Activated T-cell treated with anti-CD3 and anti-CD28 coated beads, Interleukin-2, amount 50 U/mL, for 48 hours (primary cell): ENCODE measurements at places on chromosomes 2 and 18.

GRCh38 chr2:199984159-199984558, 28.8 kb downstream of the MAIP1 start:
- no peak for DNase-seq

GRCh38 chr2:129014432-129014831, 695.8 kb upstream of the HS6ST1 start:
- no peak for DNase-seq

DNA sequence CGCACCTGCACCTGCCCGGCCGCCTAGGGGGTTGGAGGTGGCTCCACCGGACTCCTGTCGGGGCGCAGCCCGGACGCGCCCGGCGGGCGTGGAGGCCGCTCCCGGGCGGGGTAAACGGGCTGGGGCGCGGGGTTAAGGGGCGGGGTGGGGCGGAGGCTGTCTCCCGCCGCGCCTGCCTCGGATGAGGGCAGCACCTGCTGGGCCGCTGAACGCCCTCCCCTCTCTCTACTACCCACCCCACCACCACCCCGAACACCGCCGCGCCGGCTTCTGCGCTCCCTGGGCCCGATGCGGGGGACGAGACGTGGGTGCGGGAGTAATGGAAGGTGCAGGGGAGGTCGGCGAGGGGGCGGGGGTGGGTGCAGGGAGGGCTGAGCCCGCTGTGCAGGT, 224.8 kb upstream of the ID2 start:
- peak; percentile 58 for DNase-seq

- DNase-seq, result no peak
These were observed 266.9 kb downstream of the GBX2 start for GRCh38 chr2:235901243-235901642.

DNA sequence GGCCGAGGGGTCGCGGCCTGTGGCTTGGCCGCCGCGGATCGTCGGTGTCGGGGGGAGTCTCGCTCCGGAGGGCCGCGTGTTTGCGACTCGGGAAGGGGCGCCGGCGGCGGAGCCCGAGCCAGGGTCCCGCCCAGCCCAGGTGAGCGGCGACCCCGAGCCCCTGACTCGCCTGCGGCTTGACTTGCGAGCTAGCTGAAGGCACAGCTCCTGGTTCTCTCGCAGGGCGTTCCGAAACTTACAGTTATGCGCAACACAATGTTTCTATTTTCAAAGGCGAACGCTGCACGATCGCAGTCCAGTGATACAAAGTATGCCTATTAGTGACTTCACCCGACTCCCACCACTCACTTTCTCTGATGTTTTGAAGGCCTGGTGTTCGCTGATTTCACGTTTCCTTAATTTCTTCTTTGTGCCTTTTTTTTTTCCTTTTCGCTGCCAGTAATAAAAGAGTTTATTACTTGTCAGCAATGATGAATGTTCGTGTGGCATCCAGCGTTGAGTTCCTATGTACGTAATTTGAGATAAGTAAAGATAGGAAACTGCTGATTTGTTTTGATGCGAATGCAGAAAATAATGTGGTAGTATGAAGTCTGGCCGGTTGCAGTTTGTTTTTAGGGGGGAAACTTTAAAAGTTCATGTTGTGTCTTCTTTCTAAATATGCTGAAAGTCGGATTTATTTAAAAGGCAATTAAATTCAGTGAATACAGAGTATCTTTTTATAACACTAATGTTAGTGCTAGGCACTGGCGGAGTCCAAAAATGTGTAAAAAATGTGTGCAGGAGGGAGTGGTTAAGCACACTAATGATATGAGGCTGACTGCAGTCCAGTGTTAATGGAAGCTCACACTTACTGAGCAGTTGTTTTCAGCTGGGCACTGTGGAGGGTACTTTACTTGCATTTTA, 706 bp downstream of the UBXN2A start:
- DNase-seq, result no peak

DNA sequence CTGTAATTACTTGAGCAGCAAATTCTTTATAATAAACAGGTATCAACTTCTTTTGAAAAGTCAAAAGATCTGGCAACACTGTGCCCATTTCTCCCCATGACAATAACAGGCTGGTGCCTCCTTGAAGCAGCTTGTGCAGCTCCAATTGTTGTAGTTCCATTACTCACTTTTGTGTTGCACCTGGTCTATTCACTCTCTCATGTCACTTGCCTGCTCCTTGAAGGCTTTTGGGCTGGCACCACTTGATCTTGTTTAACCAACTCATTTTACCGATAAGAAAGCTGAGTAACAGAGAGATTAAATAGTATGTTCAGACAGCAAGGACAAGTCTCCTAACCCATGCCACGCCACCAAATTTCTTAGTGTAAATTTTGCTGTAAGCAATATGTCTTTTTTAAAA, 314.5 kb downstream of the OSR1 start:
- DNase-seq, result no peak

GRCh38 chr18:79982736-79983135, 5.6 kb downstream of the TXNL4A start:
- no peak for DNase-seq

DNA sequence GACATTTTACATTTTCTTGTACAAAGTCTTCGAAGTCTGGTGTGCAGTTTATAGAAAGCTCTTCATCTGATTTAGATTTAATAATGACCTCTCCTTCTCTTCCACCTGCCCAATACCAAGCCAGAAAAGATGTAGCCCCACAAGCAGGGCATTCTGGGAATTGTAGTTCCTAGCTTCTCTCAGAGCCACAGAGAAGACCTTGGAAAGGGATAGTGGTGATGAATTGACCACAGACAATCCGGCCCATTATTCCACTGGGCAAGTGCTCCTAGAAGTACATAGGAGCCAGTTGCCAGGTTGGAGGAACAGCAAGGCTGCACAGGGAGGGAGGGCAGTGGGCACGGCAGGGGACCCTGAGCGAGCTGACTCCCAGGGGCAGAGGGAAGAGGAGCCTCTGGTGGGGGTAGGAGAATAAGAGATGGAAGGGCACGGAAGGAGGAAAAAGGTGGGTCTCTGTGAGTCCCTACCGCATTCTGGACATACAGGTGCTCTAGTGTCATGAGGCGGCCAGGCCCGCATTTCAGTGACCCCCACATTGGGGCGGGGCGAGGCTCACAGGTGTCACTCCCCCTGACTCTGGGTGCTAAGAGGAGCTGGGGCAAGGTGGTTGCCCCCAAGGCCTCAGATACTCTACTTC, 152.5 kb upstream of the HAAO start:
- no peak for DNase-seq

- DNase-seq, result no peak
These were observed 28.5 kb upstream of the LAMA1 start for GRCh38 chr18:7146067-7146466.

DNA sequence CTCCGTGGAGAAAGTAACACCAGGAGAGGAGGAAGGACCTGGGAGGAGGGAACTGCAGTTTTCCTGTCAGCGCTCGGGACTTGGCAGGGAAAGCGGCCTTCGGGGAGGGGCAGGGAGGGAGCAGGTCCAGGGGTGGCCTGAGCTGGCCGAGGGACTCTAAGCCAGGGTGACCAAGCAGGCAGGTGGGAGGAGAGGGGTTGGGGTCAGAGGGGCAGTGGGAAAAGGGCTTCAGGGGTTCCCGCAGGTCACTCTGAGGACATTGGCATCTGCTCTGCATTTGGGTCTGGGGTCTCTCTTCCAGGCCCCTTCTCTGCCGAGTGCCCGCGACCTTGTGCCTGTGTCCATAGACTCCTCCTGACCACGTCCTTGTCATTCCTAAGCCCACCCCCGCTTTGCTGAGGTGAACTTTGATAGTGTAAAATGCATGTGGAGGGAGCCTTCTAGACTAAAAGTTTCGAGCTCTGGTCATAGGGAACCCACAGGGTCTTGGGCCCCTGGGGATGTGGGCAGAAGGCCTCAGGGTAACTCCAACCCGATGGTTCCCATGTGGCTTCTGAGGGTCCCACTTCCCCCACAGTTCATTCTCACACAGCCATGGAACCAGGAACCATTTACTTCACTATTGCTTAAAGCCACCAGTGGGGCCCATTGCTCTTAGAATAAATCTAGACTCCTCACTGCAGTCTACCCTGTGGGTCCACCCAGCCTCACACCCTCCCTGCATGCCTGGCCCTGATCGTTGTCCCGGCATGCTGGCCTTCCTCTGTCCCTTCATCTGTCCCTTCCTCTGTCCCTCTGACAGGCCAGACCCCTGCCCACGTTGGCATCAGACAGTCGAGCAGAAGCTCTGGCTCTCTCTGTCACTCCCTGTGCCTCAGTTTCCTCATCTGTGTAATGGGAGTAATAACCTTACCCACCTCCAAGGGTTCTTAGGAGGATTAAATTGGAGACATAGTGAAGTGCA, 229.2 kb downstream of the SEPTIN10 start:
- DNase-seq, result no peak

DNA sequence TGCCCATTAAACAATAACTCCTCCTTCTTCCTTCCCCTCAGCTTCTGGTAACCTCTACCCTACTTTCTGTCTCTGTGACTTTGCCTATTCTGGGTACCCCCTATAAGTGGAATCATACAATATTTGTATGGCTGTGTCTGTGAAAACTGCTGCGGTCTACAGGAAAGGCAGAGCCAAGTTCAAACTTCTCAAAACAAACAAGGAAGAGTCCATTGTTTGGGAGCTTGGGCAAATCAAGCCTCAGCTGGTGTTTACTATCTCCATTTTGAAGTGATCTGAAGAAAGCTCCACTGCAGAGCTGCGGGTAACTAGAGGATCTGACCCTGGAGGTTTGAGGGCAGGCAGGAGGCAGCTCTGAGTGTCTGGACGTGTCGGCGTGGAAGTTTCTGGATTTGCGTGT, 48.6 kb upstream of the DAPL1 start:
- no peak for DNase-seq

GRCh38 chr2:186617148-186617547, 27.3 kb downstream of the ITGAV start:
- DNase-seq, result no peak

GRCh38 chr2:128178650-128179460, 87.9 kb downstream of the UGGT1 start:
- peak; percentile 62 for DNase-seq

DNA sequence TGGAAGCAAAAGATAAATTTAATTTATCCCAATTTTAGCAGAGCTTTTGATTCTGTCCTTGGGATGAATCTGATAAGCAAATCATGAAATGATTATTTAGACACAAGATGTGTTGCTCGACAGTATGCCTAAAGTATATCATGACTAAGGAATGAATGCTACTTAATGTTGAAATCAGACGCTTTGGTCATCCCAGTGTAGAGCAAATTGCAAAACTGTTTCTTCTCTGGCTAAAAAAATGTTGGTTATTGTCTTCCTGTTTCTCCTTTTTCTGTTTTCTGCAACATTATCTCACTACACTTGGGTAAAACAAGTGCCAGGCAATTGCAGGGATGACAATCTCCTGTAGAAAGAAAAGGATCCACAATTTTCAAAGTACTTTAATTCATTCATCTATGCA, 66.4 kb downstream of the BABAM2 start:
- no peak for DNase-seq

- DNase-seq, result no peak
These were observed 68.1 kb downstream of the FMNL2 start for GRCh38 chr2:152402780-152403759.

DNA sequence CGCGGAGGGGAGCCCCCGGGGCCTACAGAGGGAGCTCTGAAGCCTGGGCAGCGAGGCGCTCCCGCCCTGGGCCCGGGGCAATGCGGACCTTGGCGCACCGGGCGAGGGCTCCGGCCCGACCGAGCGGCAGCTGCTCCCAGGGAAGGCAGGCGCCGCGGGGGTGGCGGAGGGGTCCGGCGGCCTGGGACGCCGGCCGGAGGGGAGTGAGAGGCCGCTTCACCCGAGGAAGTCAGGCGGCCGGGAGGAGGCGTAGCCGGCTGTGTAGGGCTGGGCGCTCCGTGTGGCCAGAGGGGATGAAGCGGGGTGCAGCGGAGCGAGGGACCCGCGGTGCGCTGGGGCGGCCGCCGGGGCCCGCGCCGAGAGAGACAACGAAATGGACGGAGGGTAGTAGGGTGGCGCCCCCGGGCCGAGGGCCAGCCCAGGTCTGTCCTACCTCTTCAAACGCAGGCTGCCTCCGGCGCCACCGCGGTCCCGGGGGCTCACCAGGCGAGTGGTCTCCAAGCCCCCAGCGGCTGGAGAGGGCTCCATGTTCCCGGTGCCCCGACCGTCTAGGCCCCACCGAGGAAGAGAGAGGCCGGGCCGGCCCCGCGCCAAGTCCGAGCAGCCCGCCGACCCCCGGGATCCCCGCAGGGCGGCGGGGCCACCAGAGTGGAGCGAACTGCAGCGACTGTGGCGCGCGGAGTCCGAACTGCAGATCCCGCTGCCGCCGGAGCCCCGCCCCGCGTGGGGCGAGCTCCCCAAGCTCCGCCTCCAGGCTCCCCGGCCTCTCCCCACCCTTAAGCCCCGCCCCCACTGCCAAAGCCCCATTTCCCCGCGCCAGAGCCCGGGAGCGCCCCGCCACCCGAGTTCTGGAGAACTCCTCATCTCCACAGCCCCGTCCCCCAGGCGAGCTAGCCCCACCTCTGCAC, at the start of gene SLC30A3:
Gene SLC30A3, minus strand, starts transcription at position 669 of the 908 bp plus-strand sequence. Its CDS starts 141 bp downstream, at position 528.
- DNase-seq, result peak; percentile 79

DNA sequence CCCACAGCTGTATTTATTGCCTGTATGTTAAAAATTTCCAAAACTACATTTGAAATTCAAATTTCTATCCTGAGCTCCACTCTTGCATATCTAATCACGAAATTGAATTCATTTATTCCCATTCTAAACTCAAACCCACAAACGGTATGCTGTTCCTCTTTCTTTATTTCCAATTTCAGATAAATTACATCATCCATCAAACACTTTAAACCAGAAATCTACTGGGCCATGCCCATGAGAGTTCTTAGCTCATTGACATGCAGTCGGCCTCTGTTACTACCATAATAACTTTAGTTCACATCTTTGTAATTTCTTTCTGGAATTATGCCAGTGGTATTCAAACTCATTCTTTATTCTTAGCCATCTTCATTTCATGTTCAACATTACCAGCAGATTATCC, 100.3 kb downstream of the COL3A1 start:
- no peak for DNase-seq

DNA sequence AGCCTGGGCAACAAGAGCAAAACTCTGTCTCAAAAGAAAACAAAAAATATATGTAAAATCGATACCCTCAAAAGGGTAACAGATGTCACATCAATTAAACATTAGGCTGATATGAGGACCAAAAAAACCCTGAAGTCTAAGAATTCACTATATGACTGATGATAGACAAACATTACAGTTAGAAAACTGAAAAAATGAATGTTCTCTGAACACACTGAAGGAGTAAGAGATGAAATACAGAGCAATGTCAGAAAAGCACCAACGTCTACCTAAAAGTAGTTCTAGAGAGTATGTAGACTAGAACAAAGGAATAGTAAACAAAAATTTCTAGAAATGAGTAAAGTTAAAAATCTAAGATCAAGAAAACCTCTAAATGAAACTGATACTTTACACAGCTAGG, 81.9 kb downstream of the SLC66A3 start:
- DNase-seq, result no peak
